ENCODE measurements at places on chromosomes 4 and X. TPM values are rescaled to one million over a fixed set of nuclear protein-coding genes. Genes with fewer than 3 reads are reported as not detected.

The GAGE2A gene
- not detected for polyA plus RNA-seq

The NRK gene
- 0.12 TPM for polyA plus RNA-seq

The CPZ gene
- polyA plus RNA-seq: 3.5 TPM

The SPATA4 gene
- 1.4 TPM for polyA plus RNA-seq

The GATA1 gene
- polyA plus RNA-seq: 1.5 TPM

The RRH gene
- 0.20 TPM for polyA plus RNA-seq

The PLS3 gene
- polyA plus RNA-seq: 63.1 TPM

The H2BW2 gene
- not detected for polyA plus RNA-seq

The SSX4 gene
- not detected for polyA plus RNA-seq

The HTR2C gene
- polyA plus RNA-seq: not detected

Measured in lung (tissue), 17 donors.